ENCODE measurements at places on chromosomes 5 and 9.

- DNase-seq: no peak
Measured at GRCh38 chr5:52007230-52007858, 624.1 kb downstream of the ISL1 start.

DNA sequence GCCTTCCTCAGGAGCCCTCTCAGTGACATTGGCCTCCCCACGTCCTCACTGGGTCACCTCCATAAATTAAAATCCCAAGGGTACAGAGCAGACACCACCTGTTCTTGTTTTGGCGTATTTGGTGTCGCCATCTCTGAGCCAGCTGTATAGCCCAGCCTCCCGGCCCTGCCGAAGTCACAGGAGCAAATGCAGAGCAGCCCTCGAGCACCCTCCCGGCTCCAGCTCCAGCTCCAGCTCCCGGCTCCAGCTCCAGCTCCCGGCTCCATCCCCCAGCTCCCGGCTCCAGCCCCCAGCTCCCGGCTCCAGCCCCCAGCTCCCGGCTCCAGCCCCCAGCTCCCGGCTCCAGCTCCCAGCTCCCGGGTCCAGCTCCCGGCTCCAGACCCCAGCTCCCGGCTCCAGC, 74.3 kb downstream of the ZNF354C start:
- no peak for DNase-seq

- DNase-seq: no peak
Measured at GRCh38 chr5:34516686-34517085, 139.4 kb upstream of the RAI14 start.

DNA sequence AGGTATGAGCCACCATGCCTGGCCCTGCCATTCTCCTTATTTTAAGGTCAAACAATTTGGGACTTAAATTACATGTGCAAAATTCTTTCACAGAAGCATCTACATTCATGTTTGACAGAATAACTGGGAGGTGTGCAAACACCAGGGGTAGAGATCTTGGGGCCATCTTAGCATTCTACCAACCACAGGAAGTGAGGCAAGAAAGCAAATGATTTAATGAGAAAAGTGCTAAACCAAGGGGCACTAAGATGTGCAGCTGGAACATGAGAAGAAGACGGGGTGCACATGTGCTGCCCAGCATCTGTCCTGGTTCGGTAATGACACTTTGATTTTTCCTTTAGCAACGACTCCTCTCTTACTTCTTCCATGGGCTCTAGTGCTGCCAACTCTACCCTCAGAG, 1.2 kb upstream of the F12 start:
- DNase-seq: no peak

DNA sequence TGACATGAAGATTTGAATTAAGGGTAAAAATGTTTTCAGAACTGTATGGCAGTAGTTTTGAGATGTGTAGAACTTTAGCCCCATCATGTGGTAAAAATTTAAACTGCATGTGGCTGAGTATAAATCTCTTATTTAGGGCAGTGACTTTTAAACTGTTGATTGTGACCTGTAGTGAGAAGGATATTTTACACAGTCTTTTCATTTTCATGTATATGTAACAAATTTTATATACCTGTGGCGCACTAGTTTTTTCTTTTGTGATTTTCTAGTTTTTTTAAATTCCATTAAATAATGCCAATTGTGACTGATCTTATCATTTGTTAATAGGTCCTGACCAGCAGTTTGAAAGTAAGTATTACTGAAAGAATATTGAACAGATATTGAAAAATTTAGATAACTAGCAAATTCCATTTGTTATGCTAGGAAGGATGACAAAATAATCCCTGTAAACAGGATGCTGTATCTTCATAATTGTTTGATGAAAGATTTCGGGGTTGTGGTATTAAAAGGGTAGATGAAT, 47.2 kb downstream of the GPBP1 start:
- peak; percentile 47 for DNase-seq

DNA sequence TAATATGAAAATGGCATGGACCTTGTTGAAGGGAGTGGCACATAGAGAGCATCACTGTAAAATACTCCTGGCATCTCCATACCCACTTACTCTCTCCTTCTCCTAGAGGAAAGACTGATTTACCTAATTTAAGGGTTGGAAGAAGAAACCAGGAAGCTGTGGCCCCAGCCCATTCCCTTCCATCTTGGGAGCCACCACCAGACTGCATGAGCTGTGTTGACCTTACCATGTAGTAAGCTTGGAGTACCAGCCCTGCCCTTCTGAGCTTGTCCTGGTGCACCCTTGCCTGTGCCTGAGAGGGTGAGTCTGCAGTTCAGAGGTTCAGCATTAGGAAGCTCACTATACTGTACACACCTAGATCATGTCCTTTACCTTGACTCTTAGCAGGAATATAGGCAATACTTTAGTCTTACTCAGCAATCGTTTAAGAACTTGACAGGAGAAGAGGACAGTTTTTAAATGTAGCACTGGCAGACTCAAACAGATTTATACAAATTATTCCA, 35.7 kb upstream of the HMGCS1 start:
- DNase-seq: no peak

DNA sequence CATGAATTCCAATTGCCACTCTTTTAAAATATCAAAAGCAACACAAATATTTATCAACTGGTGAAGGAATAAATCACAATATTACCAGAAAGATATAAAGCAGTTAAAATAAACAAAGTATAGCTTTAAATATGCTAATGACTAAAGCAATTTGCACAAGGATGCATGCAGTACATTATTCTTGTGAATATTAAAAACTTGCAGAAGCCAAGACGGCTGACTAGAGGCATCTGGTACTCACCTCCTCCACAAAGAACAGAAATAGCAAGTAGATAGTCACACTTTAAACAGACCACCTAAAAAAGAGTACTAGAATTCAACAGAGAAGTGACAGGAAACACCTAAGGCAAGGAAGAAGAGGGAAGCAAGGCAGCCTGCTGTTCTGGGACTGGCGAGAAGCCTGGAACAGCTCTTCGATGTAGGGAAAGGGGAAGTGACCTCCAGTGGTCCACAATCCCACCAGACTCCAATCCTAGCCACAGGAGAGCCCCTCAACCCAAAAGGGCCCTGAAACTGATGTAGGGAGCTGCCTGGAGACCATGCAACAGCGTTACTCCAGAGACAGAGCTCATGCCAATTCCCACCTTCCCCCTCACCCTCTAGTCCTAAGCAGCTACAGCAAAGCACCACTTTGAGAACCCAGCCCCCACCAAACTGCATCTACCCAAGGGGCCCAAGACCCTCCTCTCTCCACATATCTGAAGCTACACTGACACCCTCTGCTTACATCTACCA, 86.3 kb downstream of the LPAR1 start:
- DNase-seq: no peak

DNA sequence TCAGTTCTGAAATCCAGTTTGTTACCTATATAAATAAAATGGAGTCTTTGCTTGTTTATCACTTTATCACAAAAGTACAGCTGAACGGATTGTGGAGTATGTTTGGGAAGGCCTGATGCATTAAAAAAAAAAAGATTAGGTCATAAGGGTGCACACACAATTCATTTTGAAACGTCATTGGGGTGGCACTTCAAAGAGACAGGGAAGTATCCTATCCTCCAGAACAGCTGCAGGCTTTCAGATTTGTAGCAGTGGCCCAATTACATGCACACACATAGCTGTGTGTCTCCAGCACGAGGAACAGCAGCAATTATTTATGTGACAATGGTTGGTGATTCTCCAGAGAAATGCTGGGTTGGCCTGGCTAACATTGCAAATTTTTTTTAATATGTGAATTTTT, 46.8 kb upstream of the FER start:
- no peak for DNase-seq

DNA sequence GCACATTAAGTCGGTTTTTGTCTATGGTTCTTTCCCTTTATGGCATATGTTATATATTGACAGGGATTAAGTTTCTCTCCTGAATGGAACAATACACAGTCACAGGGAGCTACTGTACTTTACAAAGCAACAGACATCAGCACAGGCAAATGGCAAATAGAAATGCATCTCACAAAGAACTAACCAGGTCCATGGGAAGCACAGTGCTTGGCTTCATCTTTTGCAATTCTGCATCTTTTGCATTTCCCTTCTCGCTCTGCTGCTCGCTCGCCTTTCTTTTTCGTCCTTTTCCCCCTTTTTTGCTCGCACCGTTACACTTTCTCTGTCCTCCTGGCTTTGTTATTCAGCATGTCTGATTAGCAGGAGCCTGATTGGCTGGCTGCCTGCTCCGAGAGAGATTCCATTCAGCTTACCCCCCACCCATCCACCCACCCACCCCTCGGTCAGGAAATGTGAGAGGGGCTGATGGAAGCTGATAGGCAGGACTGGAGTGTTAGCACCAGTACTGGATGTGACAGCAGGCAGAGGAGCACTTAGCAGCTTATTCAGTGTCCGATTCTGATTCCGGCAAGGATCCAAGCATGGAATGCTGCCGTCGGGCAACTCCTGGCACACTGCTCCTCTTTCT, at the start of gene ADAMTSL1:
Gene ADAMTSL1 (plus strand): TSS at position 502 of the 628 bp plus-strand sequence. CDS start 80 bp downstream, at position 582.
- DNase-seq: no peak

DNA sequence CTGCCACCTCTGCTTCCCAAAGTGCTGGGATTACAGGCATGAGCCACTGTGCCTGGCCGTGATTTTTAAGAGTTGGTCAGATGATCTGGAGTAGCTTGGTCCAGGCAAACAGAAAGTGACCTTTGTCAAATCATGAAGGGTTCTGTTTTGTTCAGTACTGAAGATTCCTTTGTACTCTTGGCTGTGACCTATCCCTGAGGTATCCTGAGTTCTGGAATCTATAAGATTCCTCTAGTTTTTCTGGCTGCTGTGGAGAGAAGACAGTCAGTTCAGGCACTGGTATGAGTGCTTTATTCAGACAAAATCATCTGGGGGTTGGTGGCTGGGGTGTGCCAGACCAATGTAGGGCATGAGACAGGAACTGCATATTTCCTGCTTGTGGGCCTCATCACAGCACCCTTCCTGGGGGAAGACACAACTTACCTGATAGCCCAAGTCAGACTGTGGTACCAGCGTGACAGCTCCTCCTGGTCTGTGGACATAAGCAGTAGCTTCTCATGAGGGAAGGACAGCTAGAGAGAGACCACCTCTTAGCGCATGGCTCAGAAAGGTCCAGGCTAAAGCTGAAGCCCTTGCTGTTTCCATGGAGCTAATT, 3.1 kb downstream of the ARHGEF39 start:
- DNase-seq: no peak

GRCh38 chr9:126536131-126536530, 77.6 kb upstream of the LMX1B start:
- DNase-seq: no peak

GRCh38 chr5:139955616-139956273, 87.4 kb downstream of the NRG2 start:
- no peak for DNase-seq

DNA sequence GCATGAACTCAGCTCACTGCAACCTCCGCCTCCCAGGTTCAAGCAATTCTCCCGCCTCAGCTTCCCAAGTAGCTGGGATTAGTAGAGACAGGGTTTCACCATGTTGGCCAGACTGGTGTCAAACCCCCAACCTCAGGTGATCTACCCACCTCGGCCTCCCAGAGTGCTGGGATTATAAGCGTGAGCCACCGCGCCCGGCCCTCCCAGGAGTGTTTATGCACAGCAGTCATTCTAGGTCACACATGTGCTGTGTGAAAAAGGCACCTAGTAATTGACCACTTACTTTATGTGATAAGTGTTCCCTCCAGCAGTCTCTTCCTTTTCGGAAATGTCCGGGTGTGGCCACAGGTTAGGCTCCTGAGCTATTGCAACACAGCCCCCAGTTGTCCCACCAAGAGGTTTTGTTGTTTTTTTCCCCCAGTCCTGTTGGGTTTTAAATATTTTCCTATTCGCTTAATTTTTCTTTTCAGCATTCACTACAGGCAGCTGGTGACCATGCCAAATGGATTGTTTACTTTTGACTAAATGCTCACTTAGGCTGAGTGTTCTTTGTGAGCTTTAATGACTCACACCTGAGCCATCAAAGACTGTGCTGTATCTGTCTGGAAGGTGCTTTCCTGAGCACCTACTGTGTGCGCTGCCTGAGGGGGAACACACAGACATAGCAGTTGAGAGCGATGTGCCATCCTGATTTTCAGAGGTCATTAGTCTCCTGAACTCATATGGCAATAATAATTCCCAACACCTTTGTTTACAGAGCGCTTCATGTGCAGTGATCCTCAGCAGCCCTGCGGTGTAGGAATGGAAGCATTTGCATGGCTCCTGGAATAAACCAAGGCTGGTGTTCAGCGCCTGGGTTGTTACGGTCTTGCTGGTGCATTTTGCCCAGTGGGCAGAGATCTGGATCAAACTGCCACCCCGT, 94.3 kb downstream of the MVB12B start:
- no peak for DNase-seq

DNA sequence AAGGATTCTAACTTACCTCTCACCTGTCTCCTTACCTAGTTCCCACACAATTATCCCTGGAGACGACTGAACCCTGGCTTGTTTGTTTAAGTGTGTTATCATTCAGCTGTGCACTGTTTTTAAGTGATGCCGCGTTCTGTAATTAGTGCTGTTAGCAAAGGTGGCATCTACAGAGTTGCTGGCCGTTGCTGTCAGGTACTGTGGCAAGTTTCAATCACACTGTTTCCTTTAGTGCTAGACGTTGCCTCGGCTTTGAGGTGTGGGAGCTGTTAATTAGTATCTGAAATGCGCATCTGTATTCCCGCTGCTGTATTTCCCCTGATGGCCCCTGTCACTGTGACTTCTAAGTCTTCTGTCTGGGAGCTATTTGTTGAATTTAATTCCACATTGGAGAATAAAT, 193.8 kb upstream of the GAS1 start:
- DNase-seq: no peak

GRCh38 chr5:153798830-153799229, 239.9 kb downstream of the FAM114A2 start:
- no peak for DNase-seq

DNA sequence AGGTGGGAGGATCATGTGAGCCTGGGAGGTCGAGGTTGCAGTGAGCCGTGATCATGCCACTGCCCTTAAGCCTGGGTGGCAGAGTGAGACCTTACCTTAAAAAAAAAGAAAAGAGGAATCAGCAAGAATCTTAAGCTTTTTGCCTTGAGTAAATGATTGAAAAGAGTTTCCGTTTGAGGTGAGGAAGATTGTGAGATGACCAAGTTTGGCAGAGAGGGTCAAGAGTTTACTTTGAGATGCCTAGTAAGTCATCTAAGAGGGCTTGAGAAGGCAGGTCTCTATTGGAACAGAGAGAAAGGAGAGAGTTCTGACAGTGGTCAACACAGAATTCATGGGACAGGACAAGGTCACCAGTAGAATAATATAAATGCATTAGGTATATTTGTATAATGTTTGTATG, 572.1 kb downstream of the TLE4 start:
- no peak for DNase-seq

- no peak for DNase-seq
Measured at GRCh38 chr5:178287091-178287790, 54.6 kb upstream of the PHYKPL start.

GRCh38 chr9:71518045-71518827, 250.1 kb downstream of the CEMIP2 start:
- DNase-seq: no peak

DNA sequence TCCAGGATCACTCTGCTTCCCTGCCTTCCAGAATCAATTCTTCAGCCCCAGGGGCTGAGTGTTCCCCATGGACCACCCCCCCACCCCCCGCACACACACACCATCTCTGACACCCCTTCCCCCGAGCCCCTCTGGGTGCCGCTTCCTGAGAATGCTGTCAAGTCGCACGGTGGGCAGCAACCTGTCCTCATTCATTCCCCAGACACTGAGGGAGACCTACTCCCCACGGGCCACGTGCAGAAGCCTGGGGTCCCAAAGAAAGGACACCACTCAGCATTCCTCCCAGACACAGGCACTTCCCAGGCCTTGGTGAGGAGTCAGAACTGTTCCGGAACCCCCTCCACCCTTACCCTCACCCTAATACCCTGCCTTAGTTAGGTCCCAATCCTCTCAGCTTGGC, 12.8 kb downstream of the CPLX2 start:
- DNase-seq: no peak
